Posterior cingulate gyrus (tissue), 11 donors: ENCODE measurements at places on chromosomes 1 and 21.
A peak's percentile ranks its signal among the peaks of the same experiment; 100 is the strongest.

DNA sequence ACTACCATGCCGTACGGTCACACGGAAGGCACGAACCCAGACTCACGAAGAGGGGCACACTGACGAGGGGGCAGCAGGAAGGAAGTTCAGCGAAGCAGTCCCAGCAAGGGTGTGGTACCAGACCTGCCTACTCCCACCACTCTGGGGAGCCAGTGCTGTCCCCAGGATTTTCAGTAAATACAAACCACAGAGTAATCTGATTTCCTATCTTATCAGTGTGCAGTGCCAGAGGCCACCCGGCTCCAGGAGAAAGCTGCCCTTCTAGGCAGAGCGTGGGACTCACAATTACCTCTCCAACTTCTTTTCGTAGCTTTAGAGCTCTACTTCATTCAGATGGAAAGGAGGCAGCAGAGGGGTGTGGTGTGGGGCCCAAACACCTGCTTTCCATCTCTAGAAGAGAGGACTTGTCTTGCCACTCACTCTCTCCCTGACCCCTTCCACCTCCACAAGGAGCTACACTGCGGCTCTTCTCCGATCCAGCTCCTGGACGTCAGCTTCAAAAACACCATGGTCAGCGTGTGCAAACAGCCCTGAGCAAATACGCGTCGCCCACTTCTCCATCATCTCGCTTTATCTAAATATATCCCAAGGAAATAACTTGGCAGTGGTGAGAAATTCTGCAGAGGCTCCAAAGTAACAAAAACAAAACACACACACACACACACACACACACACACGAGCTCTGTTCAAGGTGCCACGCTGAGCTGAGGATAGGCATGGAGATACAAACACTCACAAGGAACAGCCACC is 98.5 kb downstream of the MRPL37 start:
- DNase-seq: no peak

DNA sequence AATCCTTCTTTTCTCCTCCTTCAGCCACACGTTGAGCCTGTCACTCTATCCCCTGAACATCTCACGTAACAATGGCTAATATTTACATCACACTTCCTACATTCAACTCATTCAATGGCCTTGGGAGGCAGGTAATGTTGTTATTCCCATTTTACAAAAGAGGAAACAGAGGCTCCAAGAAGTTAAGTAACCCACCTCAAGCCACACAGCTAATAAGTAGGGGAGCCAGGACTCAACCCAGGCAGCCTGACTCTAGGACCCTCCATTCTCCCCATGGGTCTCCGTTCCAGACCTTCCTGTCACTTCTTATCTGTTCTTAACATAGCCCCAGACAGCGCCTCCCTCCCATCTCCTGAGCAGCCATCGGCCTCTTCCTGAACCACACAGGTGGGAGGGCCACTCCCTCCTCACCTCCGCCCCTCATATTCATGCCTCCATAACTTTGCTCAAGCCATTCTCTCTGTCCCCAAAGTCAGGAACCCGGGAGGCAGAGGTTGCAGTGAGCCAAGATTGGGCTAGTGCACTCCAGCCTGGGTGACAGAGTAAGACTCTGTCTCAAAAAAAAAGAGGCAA is 2.2 kb downstream of the PADI4 start:
- DNase-seq: no peak

DNA sequence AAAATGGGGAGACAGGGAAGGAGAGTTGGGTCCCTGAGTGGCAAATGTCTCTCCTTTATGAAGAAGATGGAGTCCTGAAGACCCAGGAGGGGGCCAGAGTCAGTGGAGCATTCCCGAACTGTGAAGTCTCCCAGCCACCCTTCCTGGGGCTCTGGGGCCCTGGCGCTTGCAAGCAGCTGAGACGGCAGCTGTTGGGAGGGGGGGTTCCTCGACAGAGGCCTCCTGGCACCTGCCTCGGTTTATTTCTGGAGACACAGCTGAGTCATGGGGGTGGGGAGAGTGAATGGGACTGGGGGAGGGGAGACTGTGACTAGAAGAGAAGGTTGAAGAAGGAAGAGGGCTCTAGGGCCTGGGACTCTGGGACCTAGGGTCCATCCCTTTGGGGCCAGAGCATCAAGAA is 14.0 kb downstream of the NES start:
- no peak for DNase-seq

- DNase-seq: no peak
Observed at GRCh38 chr1:7745783-7746182, 25.3 kb upstream of the VAMP3 start.

DNA sequence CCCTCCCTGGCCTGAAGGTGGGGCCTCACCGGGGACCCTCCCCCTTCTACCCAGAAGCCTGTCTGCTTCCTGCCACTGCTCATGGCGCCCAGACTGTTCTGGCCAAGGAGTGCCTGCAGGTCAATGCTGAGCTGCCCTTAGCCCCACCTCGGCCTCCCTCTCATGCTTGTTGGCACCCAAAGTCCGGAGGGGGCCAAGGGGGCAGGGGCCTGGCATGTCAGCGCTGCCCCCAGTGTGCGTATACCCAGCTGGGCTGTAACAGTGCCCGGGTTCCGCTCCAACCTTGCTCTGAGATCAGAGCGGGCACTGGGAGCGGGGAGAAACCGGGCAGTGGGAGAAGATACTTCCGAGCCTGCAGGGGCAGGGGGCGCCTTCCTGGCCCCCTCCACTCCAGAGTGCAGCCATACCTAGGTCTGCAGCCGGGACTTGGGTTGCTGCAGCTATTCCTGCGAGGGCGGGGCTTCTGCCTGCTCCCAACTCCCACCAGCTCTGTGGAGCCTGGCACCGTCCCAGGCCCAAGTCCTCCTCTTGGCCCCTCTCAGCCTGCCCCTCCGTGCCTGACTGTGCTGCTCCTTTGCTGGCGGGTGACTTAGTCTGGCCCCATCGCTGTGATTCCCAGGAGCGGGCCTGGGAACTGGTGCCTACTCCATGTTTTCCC is 21.4 kb upstream of the TGFB2 start:
- no peak for DNase-seq

DNA sequence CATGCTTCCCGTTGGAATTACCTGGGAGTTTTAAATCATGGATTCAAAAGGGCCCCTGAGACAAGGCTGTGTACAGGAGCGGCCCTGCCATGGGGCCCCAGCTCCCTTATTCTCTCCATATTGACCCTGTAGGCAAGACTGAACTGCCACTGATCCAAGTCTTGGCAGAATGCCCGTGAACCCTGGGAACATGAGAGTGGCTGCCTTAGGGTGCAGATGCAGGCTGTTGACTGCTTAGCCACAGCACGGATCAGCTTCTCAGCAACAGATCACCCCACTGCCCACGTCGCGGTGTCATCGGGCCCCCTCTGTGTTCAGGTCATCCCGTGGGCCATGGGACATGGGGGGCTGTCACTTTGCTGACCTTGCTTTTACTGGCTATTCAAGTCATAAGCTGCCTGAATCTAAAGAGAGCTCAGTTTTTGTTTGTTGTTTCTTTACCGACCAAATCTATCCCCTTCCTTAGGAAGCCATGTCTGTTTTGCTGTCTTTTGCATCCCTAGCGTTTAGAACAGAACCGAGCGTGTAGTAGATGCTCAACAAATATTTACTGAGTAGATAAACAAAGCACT is 83.4 kb downstream of the MATN1 start:
- DNase-seq: peak; percentile 33

- DNase-seq: no peak
Observed at GRCh38 chr1:160626509-160627342, 20.1 kb downstream of the SLAMF1 start.

- DNase-seq: no peak
Observed at GRCh38 chr1:218809625-218810024, 364.1 kb upstream of the LYPLAL1 start.

- no peak for DNase-seq
Observed at GRCh38 chr1:236774926-236775325, 20.2 kb upstream of the MTR start.

- DNase-seq: no peak
Observed at GRCh38 chr1:162701286-162701685, 69.0 kb downstream of the DDR2 start.

DNA sequence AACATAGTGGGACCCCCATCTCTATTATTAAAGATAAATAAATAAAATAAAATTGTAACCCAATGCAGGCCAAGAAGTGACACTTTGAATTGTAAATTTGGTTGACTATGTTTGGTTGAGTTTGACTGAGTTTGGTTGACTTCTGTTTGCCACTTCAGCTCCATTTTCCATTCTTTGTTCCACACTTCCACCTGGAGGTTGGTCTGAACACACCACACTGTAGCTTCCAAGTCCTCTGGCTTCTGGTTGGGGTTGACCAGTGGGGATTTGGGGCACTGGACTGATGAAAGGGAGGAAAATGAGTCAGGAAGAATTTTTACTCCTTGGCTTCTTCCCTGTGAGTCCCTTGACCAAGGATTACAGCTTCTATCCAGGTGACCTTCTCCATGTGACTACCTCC is 40.6 kb upstream of the DIPK1A start:
- DNase-seq: no peak

DNA sequence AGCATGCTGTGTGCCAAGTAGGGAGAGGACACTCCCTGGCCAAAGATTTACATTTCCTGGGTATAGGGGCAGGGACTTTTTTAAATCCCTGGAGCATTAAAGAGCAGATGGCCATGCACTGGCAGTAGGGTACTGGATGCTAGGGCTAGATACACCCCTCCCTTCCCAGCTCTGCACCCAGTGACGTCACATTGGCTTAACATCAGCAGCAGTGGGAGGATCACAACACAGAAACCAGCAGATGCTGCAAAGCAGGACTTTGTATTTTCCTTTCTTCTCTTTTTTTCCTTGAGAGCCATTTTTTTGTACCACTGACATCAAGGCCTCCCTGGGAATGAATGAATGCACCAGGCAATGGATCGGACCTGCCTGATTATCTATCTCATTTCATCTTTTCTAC is 243.0 kb downstream of the KAZN start:
- DNase-seq: no peak

DNA sequence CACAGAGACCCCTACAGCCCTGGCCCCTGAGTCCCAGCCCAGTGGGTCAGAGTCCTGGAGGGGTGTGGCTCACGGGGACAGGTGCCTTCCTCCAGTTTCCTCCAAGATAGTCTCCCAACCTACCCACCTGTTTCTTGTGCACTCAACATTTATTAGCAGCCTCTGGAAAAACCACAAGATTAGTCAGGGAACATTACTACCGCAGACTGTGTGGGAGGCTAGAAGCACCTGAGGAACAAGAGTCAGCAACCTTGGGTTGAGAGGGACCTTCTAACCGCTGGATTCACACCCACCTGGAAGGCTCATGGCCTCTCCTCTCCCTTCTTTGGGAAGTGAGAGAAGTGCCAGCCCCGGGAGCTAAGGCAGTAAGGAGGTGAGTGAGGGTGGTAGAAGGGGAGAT is 22.5 kb upstream of the IKBKE start:
- no peak for DNase-seq

GRCh38 chr1:38064197-38064903 is 17.8 kb upstream of the POU3F1 start:
- peak; percentile 89 for DNase-seq

DNA sequence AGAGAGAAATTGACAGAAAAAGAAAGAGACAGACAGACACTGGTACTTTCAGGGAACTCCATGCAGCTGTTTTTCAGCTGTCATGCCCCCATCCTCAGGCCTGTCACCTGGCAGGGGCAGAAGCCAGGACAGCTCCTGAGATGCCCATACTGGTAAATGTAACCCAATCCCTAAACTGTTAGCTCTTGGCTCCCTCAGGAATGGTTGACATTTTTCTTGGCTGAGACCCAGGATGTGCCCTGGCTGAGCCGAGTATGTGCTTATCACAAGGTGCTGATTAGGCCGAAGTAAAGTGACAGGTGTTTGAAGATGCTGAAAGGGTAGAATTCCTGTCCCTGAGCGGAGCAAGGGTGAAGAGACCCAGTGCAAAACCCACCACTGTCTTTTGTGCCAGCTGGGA is 50.7 kb downstream of the PGM1 start:
- DNase-seq: no peak

DNA sequence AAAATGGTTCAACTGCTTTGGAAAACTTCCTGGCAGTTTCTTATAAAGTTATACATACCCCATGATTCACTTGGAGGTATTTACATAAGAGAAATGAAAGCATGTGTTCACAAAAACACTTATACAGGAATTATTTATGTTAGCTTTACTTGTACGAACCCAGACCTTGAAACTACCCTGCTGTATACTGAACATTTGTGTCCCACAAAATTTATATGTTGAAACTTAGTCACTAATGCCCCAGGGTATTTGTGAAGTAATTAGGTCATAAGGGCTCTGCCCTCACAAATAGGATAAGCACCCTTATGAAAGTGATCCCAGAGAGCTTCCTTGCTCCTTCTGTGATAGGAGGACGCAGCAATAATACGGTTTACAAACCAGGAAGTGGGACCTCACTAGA is 42.7 kb upstream of the B3GALT2 start:
- DNase-seq: no peak

DNA sequence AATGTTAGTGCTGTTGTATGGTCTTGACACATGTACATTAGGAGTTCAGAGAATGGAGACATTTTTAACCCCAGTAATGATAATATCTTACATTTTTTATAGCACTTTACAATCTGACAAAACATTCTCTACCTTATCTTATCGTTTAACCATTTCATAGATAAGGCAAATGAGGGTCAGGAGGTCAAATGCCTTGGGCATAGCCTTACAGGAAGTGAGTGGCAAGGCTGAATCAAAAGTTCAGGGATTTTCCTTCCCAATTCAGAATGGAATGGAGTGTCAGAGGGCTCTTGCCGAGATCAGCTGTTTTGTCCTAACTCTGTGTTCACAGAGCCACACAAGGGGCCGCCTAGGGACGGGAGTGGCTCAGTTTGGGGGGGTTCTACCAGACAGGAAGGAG is 57.6 kb upstream of the AK4 start:
- no peak for DNase-seq

DNA sequence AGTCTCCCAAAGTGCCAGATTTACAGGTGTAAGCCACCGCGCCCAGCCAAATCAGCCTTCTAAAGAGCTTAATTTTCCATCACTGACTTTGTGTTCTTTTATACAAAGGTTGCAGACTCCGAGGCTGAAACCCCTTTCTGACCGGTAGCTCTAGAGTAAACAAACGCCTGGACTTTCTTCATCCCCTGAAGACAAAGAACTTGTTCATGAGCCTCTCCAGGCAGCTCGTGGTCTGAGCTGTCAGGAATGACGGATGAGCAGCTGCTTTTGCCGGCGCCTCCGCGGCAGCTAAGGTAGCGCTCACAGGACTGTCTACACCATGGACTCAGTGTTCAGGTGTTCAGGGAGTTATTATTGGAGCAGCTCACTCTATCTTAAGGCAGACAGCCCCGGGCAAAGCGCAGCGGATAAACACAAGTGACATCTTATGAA is 128.5 kb upstream of the ERRFI1 start:
- no peak for DNase-seq

GRCh38 chr21:44423312-44423821 is 31.9 kb upstream of the LRRC3 start:
- DNase-seq: peak; percentile 3

GRCh38 chr1:12634696-12635202 is 9.1 kb upstream of the AADACL4 start:
- DNase-seq: no peak

DNA sequence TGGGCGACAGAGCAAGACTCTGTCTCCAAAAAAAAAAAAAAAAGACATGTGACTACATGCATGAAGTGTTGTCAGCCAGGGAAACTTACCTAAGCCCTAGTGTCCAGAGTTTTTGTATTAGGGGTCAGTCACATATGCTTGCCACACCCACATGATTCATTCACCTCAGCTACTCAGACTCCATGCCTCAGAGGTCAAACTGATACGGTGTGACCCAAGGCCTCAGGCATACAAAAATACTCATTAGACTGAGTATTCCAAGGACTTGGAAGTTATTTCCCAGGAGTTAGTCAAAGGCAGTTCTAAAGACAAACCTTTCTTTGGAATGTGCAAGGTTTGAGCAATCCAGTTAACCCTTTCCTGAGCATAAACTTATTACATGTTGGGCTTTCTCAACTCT is 6.3 kb upstream of the TRIM33 start:
- no peak for DNase-seq

GRCh38 chr1:210358626-210359025 is 29.9 kb downstream of the HHAT start:
- DNase-seq: no peak
